ENCODE measurements at places on chromosomes 3 and 15.

GRCh38 chr15:70220490-70221096 lies 122.9 kb upstream of the TLE3 start:
- DNase-seq, result no peak

DNA sequence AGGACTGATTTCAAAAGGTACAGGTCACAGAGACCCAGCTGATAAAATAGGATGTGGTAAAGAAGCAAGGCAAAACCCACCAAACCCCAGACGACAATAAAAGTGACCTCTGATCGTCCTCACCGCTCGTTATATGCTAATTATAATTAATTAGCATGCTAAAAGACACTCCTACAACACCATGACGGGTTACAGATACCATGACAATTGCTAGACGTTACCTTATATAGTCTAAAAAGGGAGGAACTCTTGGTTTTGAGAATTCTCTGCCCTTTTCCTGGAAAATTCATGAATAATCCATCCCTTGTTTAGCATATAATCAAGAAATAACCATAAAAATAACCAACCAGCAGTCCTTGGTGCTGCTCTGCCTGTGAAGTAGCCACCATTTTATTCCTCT lies 74.7 kb upstream of the MB21D2 start:
- DNase-seq, result no peak

DNA sequence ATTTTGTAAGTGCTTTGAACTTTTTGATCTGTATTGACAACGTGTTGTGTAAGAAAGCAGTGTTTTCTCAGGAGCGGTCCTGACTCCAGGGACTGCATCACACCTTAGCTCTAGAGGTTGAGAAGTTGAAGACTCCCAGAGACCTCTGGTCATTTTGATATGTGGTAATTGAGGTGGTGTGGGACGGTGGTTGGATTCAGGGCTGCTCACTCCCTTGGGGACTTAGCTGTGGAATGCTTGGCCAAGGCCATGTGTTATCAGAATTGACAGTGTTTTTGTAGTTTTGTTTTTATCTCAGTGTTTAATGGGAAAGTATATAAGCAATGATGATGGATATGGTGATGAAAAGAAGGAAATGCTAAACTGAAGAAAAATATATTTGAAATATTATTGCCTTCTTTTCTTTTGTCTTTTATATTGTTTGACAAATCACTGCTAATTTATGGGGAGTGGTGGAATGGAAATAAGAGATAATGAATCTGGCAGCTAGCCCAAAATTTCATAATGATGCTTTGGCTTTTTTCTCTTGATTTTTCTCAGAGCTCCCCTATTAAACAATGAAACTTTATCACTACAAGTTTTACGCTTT lies 16.0 kb downstream of the CMSS1 start:
- DNase-seq, result no peak

DNA sequence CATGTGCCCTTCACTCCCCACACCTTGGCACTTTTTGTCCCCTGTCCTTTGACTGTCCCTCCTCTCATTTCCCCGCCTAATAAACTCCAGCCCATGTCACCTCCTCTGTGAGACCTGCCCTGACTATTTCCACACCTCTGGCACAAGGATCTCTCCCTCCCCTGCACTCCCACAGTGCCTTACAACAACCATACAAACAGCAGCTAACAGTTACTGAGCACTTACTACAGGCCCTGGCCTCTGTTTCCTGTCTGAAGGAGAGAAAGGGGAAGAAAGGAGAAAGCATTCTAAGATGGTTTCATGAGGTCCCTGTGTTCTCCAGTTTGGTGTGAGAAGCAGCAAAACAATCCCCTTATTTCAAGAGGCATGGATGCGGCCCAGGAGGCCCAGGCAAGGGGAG lies 20.0 kb upstream of the TRH start:
- no peak for DNase-seq
